ENCODE measurements at places on chromosomes 1 and 21.
A peak's percentile ranks its signal among the peaks of the same experiment; 100 is the strongest.

DNA sequence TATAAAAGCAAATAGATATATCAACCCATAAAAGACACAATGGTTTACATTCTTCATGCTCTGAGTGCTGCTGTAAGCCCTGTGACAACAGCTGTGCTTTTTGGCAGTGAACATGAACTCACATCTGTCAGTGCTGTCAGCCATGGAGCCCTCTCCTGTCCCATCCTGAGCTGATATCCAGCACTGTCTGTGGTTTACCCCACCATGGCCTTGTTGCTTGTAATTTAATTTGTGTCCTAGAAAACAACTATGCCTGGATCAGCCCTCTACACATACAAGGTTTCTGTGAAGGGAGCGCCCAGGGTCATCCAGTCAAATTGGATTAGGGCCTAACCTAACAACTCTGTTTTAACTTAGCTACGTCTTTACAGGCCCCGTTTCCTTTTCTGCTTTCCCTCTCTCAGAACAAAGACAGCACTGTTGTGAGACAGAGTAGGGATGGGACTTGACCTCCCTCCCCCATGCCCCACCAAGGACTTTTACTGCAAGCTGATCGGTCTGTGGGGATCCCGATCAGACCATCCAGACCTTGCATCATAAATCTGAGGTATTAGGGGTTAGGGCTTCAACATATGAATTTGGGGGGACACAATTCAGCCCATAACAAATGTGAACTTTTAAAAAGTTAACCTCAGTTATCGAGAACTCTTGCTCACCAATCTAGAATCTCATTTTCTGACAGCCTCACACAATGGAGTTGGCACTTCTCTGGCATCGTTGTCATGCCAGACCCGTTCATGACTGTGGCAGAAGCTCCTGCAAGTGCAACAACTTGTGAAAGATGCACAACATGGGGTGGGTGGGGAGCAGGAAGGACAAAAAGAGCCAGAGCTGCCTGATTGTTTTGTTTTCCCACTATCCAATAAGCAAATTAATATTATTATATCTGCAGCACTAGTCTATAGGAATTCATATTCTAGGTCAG lies 16.4 kb upstream of the SLC44A3 start:
- DNase-seq, result no peak

DNA sequence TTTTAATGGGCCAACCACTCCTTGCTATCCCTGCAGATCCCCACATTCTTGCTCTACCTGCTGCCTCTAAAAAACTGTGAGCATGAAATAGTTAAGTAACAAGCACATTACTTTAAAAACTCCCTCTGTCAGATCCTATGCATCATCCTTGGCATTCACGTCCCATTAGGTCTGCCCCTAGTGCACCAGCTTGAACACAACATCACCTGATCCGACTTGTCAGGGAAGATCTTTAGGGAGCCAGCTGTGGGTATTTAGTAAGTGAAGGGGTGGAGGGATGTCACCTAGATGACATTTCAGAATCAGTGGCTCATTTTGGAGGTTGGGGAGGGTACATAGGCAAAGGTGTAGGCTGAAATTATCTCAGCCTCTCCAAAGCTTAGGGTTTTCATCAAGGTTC lies 33.5 kb downstream of the RXRG start:
- no peak for DNase-seq

DNA sequence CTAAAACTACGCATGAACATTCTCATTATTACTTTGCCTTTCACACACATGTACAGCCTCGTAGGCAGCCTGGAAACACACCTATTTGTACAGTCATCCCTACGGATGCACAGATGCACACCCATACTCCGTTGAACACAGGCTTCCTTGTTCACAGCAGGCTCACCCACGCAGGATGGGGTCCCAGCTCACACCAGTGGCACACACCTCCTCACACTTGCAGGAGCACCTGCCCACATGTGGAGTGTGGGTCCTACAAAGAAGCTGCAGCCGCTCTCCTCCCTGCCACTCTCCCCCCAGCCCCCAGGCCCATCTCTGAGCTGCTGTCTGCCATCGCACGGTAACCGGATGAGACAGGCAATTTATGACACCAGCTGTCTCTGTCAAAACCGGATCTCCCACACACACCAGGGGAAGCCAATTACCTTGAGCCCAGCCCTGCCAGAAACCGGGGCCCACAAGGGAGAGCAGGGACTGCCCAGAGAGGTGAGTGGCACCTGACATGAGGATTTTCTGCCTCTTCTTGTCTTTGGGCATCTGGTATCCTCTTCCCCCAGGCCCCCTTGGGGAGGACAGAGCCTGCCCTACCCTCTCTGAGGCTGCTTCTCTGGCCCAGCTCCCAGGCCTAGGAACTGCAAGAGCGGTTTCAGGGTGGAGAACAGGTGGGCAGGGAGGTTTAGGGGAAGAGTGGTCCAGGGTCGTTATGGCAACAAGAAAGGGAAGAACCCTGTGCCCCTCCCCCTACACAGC lies 175.4 kb downstream of the IGSF21 start:
- DNase-seq, result no peak

DNA sequence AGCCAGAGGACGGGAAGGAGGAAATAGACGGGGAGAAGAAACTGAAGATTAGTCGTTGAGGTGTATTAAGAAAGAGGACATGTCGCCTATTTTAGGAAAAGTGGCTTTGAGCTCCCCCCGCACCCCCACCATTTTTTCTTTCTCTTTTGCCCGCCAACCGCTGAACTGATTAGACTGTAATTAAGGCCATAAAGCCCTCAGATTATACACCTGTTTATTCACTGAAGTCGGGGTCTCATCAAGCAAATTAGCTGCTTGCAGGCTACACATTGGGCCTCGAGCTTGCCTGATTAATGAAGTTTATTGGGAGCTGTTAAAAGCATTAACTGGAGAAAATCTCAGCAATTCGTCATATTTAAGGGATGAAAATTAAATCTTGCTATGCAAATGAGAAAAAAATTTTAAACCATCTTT lies 119.4 kb upstream of the RRP15 start:
- peak; percentile 40 for DNase-seq

DNA sequence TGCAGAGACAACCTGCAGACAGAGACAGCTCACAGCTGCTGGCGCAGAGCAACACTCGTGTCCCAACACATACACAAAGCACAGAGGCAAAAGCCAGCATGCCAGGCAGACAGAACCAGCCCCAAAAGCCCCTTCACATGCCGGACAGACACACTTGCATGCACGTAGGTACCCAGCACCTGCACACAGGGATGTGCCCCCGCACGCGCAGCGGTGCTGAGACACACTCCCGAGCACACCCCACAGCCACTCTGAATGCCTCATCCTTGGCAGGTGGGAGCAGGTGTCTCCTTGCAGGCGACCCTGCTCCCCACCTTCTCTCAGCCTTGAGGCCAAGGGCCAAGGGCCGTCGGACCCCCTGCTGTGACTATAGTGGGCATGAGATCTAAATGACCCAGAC lies 41.2 kb upstream of the ZC3H12A start:
- no peak for DNase-seq

- no peak for DNase-seq
Observed at GRCh38 chr21:44047996-44048560, 36.0 kb downstream of the TRAPPC10 start.

GRCh38 chr1:35287807-35288640 lies 19.5 kb downstream of the ZMYM4 start:
- DNase-seq, result no peak

- DNase-seq, result no peak
Observed at GRCh38 chr1:33972676-33973395, 109.0 kb downstream of the HMGB4 start.

DNA sequence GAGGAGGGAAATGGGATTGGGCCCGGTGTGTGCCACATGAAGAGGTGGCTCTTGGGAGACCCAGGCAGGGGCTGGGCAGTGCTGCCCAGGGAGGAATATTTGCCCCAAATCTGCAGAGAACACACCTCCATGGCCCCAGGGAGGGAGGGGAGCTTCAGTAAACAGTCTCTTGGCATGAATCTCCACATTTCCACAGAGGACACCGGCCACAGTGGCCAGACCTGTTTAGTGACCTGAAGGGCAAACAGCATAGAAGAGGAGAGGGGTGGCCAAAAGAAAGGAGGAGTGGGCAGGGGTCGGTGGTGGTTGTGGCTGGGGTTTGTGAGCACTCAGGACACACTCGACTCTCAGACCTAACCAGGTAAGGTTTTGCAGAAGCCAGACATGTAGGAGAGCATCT lies 54.0 kb upstream of the IFFO2 start:
- no peak for DNase-seq

GRCh38 chr1:75211648-75212047 lies 77.5 kb downstream of the LHX8 start:
- no peak for DNase-seq

- DNase-seq, result no peak
Observed at GRCh38 chr21:34984356-34985058, 64.6 kb downstream of the RUNX1 start.

GRCh38 chr1:236861560-236862218 lies 66.6 kb downstream of the MTR start:
- DNase-seq, result no peak

GRCh38 chr1:155706139-155706538 lies 17.2 kb downstream of the DAP3 start:
- DNase-seq, result no peak

- DNase-seq, result no peak
Observed at GRCh38 chr1:28917757-28918118, 3.4 kb downstream of the EPB41 start.

DNA sequence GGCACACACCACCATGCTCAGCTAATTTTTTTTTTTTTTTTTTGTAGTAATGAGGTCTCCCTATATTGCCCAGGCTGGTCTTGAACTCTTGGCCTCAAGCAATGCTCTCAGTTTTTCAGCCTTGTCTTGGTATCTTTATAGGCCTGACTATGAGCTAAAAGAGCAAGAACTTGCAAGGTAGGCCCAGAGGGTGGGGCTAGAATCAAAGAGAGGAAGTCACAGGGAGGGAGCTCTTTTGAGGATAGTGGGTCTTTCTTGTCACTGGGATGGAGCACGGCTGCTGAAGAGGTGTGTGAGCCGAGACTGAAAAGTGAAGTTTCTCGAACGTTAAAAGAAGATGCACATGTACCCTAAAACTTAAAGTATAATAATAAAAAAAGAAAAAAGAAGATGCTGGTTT lies 260.0 kb upstream of the BEND5 start:
- no peak for DNase-seq

- no peak for DNase-seq
Observed at GRCh38 chr1:31648641-31649357, 4.1 kb upstream of the PEF1 start.

GRCh38 chr1:7218210-7218832 lies 433.1 kb downstream of the CAMTA1 start:
- peak; percentile 42 for DNase-seq

- peak; percentile 93 for DNase-seq
Observed at GRCh38 chr1:50251702-50252101, 143.0 kb downstream of the ELAVL4 start.

DNA sequence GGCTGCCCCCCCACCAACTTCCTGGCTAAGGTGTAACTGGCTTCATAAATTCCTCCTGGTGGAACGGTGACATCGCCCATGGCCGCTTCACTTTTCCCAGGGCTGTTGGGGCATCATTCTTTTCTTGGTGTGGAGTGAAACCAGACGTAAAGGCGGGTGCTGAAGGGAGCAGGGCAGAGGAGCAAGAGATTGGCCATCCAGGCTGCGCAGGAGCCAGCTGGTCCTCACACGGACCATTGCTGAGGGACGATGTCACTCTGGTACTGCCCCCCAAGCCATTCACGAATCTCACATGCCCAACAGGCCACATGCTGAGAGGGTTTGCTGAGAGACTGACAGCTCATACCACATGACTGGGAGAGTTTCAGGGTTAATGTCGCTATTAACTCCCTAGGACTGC lies 10.5 kb upstream of the PKP1 start:
- no peak for DNase-seq

DNA sequence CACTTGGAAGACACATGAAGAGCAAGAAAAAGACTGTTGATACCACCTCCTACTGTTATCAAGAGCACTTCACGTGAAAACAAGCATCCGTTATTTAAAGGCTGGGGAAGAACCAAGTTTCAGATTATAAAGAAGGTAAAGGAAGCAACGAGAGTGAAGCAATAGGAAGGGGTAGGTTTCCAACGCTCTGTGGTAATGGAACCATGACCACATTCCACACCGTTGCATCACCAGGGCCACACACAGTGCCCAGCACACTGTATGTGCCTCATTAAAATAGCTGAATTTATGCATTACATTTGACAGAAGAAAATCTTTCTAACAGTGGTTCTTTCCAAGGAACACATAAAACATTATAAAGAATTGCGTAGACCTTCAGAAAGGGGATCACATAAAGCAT lies 435.8 kb downstream of the MRPL39 start:
- no peak for DNase-seq

DNA sequence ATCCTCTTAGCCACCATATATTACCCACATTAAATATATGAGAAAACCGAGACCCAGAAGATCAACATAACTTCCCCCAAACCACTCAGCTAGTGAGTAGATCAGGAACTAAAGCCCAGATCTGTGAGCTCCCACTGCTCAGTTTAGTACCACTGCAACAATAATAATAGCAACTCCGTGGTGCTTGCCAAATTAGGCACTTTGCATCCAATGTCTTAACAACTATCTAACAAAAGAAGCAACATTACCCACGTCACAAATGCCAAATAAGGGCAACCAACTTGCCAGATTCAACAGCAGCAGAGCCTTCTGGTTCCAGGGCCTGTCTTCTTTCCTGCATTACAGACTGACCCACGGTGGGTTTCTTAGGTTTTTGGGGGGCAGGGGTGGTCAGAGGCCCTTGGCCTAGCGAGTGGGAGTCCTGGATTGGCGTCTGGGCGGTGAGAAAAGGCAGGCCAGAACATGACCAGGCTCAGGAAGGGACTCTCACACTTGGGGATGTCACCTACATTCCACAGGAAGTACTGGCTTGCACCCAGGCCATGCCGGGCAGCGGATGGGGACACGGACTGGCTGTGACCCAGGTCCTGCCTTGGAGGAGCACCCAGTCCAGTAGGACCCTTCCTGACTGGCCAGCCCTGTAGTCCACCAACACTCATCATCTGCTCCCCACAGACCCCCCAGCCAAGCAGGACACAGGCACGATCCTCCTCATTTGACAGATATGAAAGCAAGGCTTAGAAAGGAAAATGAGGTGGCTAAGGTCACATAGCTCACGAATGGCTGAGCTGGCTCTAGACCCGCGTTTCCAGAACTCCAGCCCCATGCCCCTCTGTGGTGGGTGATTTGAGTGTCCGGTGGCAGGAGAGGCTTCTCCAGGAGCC lies 4.6 kb downstream of the HCRTR1 start:
- DNase-seq, result no peak

DNA sequence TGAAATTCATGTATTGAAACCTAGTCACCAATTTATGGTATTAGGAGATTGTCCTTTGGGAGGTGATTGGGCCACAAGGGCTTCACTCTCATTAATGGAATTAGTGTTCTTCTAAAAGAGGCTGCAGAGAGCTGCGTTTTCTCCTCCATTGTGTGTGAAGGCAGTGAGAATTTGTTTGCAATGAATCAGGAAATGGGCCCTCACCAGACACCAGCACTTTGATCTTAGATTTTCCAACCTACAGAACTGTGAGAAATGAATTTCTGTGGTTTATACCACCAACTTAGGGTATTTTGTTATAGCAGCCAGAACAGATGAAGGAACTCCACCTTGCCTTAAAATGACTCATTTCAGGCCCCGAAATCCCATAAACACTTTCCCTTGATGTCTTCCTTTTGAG lies 544.2 kb downstream of the RWDD3 start:
- no peak for DNase-seq

All from NCI-H146 (cell line).